ENCODE measurements at places on chromosomes 6 and 20.

DNA sequence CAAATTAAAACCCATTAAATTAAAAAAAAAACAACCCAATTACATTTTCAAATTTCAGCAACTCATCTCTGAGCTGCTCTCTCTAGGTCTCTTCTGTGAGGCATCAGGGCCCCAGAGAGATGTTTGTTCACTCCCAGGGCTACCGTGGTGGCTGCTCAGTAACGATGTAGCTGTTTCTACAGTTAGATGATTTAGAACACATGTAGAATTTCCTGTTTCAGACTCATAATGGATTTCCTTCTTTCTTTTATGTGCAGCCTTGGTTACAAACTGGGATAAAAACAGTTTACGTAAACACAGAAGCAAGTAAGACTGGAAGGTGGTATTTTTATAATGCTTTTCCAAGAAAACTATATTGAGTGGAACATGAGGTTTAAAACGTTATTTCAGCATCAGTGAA, 116.1 kb upstream of the CCN2 start:
- no peak for DNase-seq

DNA sequence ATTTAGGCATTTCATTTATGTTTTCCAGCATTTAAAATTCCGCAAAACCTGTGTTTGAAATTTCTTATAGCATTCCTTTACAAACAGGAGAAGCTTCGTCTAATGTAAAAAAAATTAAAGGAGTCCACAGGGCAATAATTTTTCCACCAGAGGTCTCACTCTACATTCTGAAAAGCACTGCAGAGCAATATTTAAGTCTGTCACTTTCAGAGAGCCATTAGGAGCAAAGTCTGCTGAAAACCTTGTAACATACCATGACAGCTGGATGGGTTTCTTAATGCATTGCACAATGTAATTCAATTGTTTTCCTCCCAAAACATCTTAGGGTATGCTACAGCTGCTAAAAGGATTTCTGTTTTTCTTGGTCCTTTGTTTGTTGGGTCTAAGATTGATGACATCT, 18.0 kb downstream of the BAG2 start:
- no peak for DNase-seq

DNA sequence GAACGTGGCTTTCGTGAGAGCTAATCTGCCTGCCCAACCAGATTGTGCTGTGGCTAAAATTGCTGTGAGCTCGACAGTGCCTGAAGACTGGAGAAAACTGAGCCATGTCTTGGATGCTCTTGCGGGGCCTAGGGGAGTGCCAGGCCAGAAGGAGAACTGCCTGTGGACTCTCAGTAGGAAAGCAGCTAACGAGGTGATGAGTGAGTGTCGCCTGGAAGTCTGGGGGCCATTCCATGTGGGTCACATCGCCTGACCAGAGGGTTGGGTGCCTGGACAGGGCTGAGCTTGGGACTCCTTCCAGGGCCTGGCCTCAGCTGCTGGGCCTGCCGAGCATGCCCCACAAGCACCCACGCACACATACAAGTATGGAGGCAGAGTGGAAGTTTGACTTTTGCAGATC, 166.5 kb downstream of the VEGFA start:
- DNase-seq = no peak

DNA sequence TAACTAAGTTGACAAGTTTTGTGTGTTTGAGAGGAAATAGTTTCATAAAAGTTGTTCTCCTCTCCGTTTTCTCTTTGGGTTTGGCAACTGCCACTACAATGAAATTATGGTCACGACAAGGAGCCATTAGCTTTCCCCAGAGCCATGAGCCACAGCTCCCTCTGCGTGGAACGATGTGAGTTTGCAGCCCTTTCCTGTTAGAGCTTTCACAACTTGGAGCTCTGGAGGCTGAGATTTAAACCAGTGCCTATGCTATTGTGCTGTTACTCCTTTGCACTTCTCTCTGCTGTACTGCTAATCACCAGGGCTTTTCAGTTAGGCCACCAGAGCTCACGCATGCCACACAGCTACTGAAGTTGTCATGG, 29.3 kb upstream of the TXNDC5 start:
- DNase-seq = no peak

DNA sequence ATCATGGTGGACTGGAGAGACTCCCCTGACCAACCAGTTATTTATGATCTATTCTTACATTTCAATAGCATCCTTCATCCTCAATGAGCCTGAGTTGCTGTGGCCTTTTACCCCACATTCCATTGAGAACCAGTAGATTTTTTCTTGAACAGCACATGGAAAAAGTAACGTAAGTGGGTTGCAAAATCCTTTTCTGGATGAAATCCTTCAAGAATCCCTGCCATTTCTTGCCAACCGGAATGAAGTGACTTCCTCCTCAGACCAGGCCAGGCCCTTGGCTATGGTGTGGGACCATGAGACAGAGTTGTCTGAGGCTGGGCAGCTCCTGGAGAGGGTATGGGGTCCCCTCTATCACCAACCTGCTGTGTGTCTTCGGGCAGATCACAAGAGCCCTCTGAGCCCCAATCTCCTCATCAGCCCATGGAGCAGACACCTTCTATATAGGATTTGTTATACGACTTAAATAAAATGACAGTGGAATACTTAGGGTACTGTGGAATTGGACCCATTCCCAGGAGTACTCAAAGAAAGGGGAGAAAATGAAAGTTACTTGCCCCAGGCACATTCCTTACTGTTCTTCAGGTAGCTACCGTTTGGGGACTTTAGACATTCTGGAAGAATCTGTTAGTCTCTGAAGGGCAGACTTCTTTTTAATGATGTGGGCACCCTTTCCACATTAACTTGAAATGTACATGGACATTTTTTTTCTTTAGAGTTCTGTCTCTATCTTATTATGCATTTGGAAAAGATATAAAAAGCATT, 10.9 kb downstream of the EYA2 start:
- DNase-seq = no peak

DNA sequence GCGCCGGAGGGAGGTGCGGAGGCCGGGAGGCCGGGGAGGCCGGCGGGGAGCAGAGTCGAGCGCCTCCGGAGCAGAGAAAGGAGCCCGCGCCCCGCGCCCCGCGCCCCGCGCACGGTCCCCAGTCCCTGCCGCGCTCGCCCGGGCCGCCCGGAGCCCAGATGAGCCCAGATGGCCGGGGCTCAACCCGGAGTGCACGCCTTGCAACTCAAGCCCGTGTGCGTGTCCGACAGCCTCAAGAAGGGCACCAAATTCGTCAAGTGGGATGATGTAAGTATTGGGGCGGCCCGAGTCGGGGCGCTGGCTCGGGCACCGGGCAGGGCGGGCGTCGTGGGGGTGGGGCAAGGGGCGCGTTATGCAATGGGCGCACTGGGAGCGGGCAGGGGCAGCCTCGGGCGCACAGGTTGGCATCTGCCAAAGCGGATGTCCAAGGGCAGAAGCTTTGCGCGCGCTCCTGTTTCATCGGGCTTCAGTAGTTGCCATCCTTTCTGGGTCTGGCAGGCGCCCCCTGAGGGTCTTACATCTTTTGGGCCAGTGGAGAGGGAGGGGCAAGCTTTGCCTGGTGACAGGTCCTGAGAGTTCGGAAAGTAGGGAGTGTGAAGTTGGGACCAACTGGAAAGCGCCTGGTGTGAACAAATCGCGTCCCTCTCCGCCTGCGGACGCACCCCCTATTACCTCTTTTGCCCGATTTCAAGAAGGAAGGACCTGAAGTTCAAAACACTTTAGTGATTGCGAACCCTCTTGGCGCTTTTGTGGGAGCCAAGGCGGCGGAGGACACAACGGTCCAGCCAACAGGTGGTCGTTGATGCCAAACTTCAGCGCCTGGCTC, 631 bp downstream of the PLCB1 start:
- DNase-seq = no peak

DNA sequence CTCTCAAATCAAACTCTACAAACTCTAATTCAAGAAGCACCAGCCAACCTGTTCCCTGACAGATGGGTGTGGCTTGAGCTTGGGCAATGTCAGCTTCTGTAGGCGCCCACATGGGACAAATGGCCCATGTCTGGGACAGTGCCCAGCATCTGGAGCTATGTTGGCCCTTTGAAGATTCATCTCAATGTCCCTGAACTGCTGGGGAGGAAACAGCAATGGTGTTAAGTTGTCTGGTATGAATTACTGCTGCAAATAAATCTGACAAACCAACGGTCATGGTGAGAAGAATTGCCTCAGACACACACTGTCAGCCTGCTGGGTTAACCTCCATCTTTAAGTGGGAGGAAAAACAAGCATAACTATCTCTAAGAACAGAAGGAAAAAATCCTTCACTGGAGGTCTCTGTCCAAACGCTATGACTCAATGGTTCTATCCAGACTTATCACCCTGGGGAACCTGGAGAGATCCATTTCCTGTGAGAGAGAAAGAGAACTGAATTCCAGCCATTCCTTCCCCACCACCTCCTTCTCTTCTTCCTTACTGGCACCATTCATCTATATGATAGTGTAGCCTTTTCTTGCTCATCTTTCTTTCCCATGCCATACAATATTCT, 274.9 kb downstream of the CDH26 start:
- DNase-seq = no peak

DNA sequence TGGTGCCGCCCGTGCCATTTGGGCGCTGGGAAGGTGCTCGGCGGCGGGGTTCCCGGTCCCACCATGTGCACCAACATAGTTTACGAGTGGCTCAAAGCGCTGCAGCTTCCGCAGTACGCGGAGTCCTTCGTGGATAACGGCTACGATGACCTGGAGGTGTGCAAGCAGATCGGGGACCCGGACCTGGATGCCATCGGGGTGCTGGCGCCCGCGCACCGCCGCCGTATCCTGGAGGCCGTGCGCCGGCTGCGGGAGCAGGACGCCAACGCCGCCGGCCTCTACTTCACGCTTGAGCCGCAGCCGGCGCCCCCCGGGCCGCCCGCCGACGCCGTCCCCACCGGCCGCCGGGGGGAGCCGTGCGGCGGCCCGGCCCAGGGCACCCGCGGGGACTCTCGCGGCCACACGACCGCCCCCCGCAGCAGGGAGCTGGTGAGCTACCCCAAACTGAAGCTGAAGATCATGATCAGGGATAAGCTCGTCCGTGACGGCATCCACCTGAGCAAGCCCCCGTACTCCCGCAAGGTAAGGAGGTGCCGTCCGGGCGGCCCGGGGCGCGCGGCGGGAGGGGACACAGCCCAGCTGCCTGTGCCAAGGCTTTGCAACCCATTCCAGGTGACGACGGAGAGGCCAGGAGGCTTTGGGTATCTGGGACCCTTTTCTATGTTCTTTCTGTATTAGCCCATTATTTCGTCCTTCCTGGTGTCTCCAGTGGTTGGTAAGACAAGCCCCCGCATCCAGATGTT, 547 bp downstream of the SAMD5 start:
- no peak for DNase-seq

- DNase-seq = no peak
These were observed 38.2 kb upstream of the FRMD1 start for GRCh38 chr6:168116975-168117899.

DNA sequence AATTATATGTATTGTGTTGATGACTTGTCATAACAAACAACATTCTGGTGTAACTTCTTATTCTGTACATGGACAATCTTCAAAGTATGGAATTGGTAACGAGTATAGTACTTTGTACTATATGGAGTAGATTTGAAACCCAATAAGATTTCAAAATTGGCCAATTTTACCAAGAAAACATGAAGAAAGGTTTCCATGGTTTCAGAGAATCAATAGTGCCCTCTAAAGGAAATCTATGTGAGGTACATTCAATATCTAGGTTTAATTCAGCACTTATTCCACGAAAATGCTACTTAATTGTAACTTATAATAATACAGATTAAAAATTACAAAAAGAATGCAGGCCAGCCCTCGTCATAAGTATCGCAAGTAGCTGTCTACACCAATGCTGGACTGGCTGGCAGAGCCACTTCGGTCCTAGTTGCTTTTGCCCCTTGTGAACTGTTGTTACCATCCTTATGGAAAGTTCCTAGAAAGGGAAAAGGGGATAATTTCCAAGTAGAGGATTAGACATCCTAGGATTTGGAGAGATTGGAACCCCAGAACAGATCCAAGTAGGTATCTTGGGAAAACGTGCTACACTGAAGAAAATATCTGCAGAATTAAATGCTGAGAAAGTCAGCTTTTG, 70.9 kb downstream of the LCA5 start:
- no peak for DNase-seq

GRCh38 chr6:80792151-80792550, 685.7 kb downstream of the BCKDHB start:
- no peak for DNase-seq

DNA sequence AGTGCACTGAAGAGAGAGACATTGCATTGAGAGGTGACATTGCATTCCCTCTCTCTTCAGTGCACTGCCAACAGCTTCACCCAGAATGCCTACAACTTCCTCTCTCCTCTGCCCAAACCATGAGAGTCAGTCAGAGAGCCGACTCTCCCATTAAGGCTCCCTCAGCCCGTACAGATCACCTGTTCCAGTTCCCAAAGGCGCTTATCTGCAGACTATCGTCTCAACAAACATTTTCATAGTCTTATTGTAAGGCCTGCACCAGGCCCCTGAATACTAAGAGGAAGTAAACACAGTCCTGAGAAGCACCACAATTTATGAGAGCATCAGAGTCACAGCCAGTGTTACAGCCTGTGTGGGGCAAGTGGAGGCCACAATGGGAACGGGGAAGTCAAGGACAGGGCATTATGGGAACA, 53.7 kb downstream of the GFOD1 start:
- DNase-seq = no peak

DNA sequence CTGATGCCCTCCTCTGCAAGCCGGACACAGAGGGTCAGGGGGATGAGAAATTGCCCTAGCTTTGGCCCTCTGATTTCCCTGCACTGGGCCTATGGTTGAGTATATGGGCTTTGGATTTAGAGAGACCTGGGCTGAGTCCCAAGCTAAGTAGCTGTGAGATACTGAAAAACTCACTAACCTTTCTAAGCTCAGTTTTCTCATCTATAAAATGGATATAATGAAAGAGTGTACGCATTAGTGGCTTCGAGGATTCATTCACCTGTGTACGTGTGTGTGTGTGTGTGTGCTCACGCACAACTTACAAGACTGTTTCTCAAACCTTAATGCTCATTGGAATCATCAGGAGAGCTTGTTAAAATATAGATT, 12.7 kb upstream of the RBPJL start:
- no peak for DNase-seq

DNA sequence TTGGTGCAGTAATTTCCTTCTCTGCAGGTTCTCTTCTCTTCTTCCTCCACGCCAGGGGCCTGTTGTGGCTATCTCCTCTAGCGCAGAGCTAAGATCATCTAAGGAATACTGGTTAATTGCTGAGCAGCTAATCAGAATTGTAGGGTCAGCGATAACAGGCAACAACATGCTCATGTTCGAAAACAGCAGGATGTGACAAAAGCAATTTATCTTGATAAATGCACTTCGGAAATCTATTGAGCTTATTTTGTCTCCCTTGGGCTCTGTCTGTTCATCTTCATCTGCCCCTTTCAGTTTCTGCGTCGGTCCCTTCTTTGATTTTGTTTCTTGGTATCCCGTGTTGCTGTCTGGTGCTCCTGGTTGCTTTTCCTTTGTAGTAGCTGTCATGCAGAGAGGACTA, 67.3 kb upstream of the MAP3K7 start:
- DNase-seq = no peak

- DNase-seq = no peak
These were observed 140.1 kb upstream of the SNX9 start for GRCh38 chr6:157682856-157683481.

DNA sequence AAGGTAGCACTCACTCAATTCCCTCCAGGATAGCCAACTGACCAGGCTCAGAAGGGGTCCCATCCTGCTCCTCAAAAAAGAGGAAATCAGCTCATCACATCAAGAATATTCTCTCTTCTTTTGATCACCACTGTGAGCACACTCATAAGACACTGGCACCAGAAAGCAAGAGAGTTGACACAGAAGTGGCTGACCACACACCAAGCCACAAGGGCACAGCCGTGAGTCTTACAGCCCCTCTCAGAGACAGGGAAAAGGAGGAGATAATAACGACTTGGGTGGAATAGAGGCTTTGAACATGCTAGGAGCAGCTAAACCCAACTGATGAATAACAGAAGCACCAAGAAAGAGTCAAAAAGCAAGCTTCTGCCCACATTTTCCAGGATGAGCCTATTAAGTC, 249.1 kb upstream of the PREP start:
- no peak for DNase-seq
